ENCODE measurements at places on chromosomes 7 and 10.

DNA sequence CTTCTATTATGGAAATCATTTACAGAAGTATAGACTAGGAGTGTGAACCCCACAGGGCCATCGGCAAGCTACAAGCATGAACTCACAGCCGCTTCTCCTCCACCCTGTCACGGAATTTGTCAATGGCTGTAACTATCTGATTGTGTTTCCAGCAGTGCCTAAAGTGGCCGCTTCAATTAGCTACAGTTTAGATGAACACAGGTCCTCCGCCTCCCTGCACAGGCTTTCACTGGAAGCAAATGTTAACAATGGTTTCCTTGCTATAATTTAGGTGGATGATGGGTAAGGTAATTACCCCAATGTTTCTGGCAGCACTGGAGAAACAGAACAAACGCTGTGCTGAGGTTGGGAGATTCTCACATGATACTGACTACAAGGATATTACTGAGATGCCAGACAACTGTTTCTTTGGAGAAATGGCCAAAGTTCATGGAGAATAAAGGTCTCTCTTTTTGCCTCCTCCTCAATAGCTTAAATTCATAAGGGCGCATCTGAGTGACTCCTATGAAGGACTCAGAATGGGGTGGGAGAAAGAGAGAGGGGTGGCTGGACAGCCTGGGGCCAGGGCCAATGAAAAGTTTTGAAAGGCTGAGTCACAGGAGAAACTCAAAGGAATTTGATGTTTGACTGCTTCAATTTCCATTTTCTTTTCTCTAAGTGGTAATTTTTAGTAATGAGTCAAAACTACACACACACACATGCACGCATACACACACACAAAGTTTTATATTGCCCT is 78.9 kb downstream of the SVIL start:
- DNase-seq, result no peak

- DNase-seq, result no peak
Measured at GRCh38 chr10:23275355-23275754, 69.2 kb downstream of the C10orf67 start.

GRCh38 chr10:3046210-3046779 is 21.1 kb upstream of the PFKP start:
- DNase-seq, result no peak

DNA sequence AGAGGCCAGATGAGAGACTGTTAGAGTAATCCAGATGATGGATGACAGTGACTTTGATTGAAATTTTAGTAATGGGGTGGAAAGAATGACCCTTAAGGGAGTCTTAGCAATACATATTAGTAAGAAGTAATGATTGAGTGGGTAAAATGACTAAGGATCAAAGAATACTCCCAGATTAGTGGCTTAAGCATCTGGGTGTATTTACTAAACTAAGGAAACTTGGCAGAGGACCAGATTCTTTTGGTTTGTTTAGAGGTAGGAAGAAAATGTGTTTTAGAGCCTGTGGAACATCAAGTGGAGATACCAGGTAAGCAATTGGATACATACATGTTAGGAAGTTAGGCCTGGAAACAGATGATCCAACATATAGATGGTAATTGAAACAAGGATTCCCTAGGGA is 58.8 kb upstream of the ADRA2A start:
- DNase-seq, result no peak

DNA sequence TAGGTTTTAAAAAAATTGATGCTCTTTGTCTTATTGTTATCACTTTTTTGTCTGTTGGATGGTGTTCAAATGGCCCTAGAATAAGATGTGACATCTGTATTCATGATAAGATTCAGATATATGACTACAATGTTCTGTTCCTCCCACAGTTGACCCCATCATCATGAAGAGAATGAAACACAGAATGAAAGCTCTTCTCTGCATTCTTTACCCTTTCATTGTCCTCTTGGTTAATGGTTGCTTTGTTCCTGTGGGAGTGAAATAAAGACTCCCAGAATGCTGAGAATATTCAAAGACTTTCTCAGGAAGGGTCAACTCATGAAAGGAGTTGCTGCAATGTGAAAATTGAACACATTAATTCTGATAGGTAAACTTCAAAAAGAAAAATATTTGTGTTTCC is 1015.8 kb downstream of the SORCS3 start:
- DNase-seq, result no peak

- DNase-seq, result no peak
Measured at GRCh38 chr10:69766161-69766910, 35.4 kb upstream of the COL13A1 start.

DNA sequence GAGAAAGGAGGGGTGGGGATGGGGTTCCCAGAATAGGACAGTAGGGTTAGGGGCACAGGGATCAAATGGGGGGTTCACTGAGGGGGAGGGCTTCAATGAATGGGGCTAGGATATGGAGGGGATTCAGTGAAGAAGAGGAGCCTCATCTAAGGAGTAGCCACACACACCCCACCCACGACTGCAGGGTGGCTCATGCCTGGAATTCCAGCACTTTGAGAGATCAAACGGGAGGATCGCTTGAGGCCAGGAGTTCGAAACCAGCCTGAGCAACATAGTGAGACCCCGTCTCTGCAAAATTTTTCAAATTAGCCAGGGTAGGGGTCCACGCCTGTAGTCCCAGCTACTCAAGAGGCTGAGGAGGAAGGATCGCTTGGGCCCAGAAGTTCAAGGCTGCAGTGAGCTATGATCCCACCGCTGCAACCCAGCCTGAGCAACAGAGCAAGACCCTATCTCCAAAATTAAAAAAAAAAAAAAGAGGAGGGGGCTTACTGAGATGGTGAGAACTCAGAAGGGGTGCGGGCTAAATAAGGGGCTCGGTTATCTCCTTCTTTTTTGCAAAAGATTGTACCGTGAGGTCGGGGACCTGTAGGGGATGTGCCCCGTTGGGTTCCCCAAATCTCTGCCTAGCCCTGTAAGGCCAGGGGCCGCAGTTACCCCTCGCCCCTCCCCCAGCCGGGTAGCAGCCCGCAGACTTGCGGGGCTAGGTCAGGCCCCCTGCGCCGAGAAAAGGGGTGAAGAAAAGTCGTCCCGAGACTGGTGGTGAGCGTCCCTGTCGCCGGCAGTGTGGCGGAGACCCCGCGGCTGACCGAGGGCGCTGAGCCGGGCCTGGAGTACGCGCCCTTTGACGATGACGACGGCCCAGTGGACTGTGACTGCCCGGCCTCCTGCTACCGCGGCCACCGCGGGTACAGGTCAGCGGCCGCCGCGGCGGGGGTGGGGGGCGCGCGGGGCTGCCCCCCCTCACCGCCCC is 43.1 kb upstream of the HSPB1 start:
- no peak for DNase-seq
